ENCODE measurements at places on chromosomes 1 and 21.

DNA sequence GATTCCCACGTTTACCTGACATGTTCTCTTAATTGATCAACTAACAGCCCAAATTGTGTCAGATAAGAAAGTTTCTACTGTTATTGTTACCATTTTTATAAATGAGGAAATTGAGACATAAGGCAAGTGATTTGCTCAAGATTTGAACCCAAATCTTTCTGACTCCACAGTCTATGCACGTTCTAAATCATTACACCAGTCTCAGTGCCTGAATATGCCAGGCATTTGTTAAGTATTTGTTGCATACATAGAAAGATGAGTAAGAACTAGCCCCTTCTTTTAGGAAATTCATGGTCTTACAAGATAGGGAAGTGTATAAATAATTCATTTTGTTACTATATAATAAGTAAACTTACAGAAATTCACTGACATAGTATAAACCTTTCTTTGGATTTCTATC, 7.1 kb upstream of the CD101 start:
- DNase-seq: no peak

- DNase-seq: no peak
These were observed 112.8 kb downstream of the FAF1 start for GRCh38 chr1:50847303-50847702.

- no peak for DNase-seq
These were observed 149.2 kb downstream of the CLIC6 start for GRCh38 chr21:34817821-34818661.

GRCh38 chr1:87706203-87706602, 377.5 kb downstream of the LMO4 start:
- no peak for DNase-seq

- no peak for DNase-seq
These were observed 97.1 kb upstream of the CACYBP start for GRCh38 chr1:174902531-174903099.
